Skin of body (tissue), 3 donors: ENCODE measurements at places on chromosomes 4 and X.

GRCh38 chrX:11328134-11328533 is 34.9 kb downstream of the AMELX start:
- DNase-seq = no peak

GRCh38 chrX:149527705-149528104 is 13.1 kb upstream of the EOLA1 start:
- DNase-seq = peak; percentile 15

- no peak for DNase-seq
Measured at GRCh38 chrX:133897593-133898163, 87.7 kb downstream of the GPC3 start.

DNA sequence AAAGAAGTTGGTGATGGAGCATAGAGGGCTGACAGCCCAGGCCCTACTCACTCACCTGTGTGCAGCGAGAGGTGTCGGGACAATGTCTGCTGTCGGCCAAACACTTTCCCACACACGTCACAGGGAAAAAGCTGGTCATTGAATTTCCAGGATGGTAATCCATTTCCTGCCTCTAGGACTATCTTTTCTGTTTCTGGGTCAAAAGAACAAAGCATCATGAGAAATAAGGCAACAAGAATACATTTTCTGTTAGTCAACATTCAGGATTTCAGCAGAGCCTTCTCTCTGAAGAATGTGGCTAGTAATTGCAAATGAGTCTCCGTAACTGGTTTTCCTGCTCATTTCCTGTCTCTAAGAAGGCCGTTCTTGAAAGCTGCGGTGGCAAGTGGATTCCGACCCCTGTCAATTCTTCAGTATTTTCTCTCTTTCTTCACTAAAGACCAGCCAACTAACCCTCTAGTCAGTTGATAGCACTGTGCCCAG is 99.4 kb downstream of the C4orf51 start:
- DNase-seq = no peak
